Activated CD8-positive, alpha-beta T cell treated with anti-CD3 and anti-CD28 coated beads, Interleukin-2, amount 10 ng/mL, durations not matched to agents 7 days and 5 days (primary cell): ENCODE measurements at places on chromosomes 11 and 22. TPM values are rescaled to one million over a fixed set of nuclear protein-coding genes. Genes with fewer than 3 reads are reported as not detected.

Gene ARFGAP2
- 89.6 TPM for total RNA-seq

Gene ZBTB16
- total RNA-seq, result 16.3 TPM

Gene UBQLNL
- 0.23 TPM for total RNA-seq

Gene MN1
- 0.13 TPM for total RNA-seq

Gene OR52E8
- not detected for total RNA-seq

Gene CYP2D6
- total RNA-seq, result 3.6 TPM

Gene MS4A12
- total RNA-seq, result not detected

Gene ANKK1
- total RNA-seq, result not detected

Gene APOA4
- not detected for total RNA-seq

Gene PHOX2A
- total RNA-seq, result not detected

Gene IL18BP
- total RNA-seq, result 15.9 TPM

Gene MRGPRX3
- not detected for total RNA-seq
